Activated B cell treated with CpG ODN at 0.5 μM for 24 hours (primary cell): ENCODE measurements at places on chromosomes 4 and X.

- H3K27ac ChIP-seq: no peak overlapping the region
- no peaks in the 10 kb centered on the region for H3K4me1 ChIP-seq
- no peak overlapping the region for H3K4me3 ChIP-seq
- H3K36me3 ChIP-seq: peaks cover 54% of the 10 kb centered on the region
- DNase-seq: no peak
These were observed 52.1 kb downstream of the TMEM165 start for GRCh38 chr4:55447831-55448230.

GRCh38 chr4:182014164-182014563 lies 229.0 kb upstream of the TENM3 start:
- no peak for DNase-seq
- H3K4me3 ChIP-seq: no peak overlapping the region
- H3K36me3 ChIP-seq: no peaks in the 10 kb centered on the region
- no peak overlapping the region for H3K27ac ChIP-seq

- H3K27ac ChIP-seq: peak overlapping the region; percentile 3
- H3K27me3 ChIP-seq: no peaks in the 10 kb centered on the region
- peaks cover 32% of the 10 kb centered on the region for H3K4me1 ChIP-seq
- peak overlapping the region; percentile 61 for H3K4me3 ChIP-seq
- H3K36me3 ChIP-seq: peaks cover 21% of the 10 kb centered on the region
These were observed 2.3 kb downstream of the LRBA start for GRCh38 chr4:151012820-151013219.

GRCh38 chr4:845836-846251 lies 19.9 kb upstream of the CPLX1 start:
- H3K27ac ChIP-seq: no peak overlapping the region
- no peaks in the 10 kb centered on the region for H3K27me3 ChIP-seq
- DNase-seq: no peak
- H3K4me1 ChIP-seq: no peaks in the 10 kb centered on the region

GRCh38 chrX:41121766-41122165 lies 36.5 kb downstream of the USP9X start:
- H3K27me3 ChIP-seq: no peaks in the 10 kb centered on the region
- H3K4me1 ChIP-seq: peaks cover 76% of the 10 kb centered on the region
- H3K27ac ChIP-seq: no peak overlapping the region
